Urothelium cell line (cell line): ENCODE measurements at places on chromosomes 1 and 21.

GRCh38 chr1:180157576-180158057, 2.9 kb downstream of the QSOX1 start:
- no peak for DNase-seq

DNA sequence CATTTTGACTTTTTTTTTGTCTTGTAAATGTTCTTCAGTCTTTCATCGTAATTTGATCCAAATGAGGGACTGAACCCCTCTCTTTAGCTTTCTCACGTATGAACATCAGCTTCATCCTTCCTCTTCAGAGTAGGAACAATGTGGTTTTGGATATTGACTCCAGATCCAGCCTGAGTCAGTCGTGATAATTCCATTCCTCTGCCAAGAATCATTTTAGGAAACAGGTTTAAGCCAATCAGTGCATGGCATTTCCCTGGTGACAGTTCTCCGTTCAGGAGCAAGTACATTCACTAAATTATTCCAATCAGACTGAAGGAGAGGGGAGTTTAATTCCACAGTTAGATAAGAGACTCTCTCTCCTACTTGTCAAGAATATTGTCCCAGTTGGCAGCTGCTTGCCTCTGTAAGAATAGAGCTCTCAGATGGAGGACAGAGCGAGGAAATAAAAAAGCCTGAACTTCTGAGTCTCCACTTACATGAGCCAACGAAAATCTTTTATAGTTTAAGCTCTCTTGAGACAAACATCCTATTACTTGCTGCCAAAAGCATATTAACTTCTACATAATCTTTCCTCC, 18.6 kb downstream of the RHOU start:
- DNase-seq = no peak

GRCh38 chr1:47751193-47751592, 246.0 kb downstream of the TRABD2B start:
- no peak for DNase-seq

- DNase-seq = no peak
Observed at GRCh38 chr1:34034036-34034435, 131.0 kb downstream of the CSMD2 start.

DNA sequence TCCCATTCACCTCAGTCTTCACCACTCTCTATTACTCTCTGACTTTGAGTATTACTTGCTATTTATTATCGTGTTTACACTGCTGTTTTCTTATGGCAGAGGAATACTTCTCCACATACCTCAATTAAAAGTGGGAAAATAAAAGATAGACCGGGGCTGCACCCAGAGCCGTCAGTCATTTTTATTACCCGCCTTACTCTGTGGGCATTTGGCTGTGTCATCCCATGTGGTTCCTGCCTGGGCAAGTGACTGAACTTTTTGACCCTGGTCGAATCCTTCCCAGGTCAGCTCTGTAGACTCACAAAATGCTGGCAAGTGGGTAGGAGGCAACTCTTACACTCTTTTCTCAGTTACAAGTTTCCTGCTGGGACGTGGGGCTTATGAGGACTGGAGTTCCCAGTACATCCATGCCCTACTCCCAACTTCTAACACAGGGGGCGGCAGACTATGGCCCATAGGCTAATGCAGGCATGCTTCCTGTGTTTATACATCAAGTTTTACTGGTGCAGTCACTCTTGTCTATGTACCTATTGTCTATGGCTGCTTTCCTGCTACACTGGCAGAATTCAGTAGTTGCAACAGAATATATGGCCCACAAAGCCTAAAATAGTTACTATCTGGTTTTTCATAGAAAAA, 69.5 kb upstream of the KCND3 start:
- no peak for DNase-seq

DNA sequence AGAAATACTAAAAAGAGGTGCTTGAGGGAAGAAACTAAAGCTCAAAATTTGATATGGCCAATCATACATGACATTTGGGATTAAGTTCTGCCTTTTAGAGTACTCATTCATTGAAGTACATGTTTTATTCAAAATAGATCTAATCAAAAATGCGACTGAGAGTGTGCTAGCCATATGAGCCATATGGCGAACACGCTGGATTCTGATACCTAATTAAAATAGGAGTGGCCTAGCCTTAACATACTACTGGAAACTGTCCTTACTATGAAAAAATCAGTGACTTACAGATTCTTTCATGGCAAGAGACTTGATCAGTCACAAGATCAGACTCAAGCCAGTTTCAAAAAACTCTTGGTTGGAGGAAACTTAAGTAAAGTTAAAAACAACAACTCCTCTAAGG, 73.9 kb downstream of the PTGER3 start:
- no peak for DNase-seq

GRCh38 chr1:42735477-42736105, 4.4 kb downstream of the CLDN19 start:
- DNase-seq = no peak

- DNase-seq = no peak
Observed at GRCh38 chr1:159921700-159922504, 3.4 kb downstream of the TAGLN2 start.

DNA sequence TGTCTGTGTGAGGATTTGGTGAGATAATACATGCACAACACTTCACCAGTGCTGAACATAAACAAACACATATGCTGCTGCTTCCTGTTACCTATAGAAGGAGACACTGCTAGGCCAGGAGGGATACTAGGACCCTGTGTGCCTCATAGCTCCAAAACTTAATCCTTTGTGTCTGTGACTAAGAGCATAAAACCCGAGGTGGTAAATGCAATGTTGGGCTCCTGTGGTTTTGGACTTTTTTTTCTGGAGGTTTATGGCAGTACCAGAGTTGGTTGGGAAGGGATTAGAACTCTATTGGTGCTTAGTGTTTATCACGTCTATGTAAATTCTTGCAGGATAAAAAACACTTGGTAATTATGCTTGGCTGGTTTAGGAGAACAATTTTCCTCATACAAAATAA, 122.9 kb downstream of the NUF2 start:
- no peak for DNase-seq

DNA sequence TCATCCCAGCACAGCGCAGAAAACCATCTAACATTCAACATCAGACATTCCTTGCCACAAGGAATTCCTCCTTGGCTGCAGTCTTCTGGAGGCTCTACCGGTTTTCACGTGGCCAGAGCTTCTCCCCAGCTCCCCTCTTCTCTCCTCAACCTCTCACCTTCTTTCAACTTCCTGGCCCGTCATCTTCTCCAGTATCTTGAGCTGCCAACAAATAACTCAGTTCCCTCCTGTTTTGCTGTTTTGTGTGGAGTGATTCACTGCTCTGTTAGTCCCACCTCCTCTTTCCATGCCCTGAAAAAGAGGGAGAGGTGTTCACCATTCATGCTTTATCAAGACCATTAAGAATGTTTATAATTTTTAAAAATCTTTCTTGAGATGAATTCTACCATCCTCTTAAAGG, 32.6 kb downstream of the PIGM start:
- peak; percentile 39 for DNase-seq

- DNase-seq = peak; percentile 80
Observed at GRCh38 chr1:154533952-154534844, 24.3 kb downstream of the UBE2Q1 start.

- DNase-seq = no peak
Observed at GRCh38 chr1:171487038-171487437, 1.7 kb downstream of the PRRC2C start.

DNA sequence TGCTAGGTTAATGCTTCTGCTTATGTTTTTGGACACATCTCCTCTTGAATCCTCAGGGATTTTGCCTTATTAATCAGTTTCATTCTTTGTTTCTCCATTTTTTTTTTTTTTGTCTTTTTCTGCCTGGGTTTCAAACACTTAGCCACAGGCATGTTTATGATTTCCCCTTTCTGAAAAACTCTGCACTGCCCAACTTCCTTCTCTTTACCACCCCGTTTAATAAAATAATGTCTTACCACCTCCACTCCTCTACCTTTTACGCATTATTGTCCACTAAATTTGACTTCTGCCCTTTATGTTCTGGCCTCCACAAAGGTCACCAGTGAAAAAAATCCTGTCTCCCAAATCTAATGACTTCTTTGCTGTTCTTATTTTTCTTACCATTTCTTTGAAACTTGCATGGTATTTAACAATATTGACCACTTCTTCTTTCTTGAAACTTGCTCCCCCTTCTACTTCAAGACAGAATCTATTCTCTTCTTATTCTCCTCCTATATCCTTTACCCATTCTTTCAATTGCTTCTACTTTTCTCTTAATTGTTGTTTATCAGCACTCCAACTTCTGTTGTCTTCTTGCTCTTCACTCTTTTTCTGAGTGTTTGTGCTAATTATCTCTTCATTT, 150.3 kb downstream of the TNFSF18 start:
- no peak for DNase-seq

DNA sequence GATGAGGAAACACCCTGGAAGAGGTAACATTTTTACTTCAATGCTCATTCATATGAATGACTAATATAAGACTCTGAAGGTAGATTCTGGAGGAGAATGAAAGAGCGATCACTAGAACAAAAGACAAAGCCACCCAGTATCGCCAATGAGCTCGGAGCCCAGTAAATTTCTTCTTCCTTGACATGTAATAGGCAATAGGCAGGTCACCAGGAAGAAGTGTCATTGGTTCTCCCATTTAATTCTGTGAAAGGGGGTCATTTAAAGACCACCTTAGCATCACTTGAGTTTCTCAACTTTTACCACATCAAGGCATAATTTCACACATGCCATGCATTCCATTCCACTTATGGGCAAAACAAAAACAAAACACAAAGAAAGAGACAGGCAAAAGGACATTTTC, 7.9 kb downstream of the TNFSF18 start:
- peak; percentile 30 for DNase-seq

- DNase-seq = peak; percentile 89
Observed at GRCh38 chr1:179025975-179026812, 500 bp downstream of the FAM20B start.

GRCh38 chr1:119827010-119827409, 15.8 kb upstream of the REG4 start:
- no peak for DNase-seq

GRCh38 chr21:40466893-40467483, 380.0 kb downstream of the DSCAM start:
- no peak for DNase-seq

GRCh38 chr1:25757846-25758185, 42.2 kb upstream of the SELENON start:
- no peak for DNase-seq

- no peak for DNase-seq
Observed at GRCh38 chr21:38067086-38067739, 151.0 kb upstream of the KCNJ6 start.

- no peak for DNase-seq
Observed at GRCh38 chr21:45084881-45085536, 10.6 kb downstream of the ADARB1 start.

DNA sequence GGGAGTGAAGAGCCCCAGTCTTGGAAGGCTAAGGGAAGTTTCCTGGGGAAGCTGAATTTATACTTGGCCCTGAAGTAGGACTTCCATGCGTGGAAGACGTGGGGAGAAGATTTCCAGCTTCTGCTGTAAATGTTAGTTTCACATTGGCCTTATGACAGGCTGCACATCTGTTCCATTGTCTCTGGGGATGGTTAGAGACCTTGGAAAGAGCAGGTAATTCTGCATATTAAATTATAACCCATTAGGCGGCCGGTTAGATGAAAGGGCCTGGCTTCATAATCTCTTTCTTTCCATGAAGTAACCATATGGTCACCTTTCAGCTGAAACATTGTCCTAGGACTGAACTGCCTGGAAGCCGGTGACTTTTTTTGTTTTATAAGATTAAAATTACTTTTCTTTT, 37.5 kb downstream of the DPT start:
- DNase-seq = no peak

DNA sequence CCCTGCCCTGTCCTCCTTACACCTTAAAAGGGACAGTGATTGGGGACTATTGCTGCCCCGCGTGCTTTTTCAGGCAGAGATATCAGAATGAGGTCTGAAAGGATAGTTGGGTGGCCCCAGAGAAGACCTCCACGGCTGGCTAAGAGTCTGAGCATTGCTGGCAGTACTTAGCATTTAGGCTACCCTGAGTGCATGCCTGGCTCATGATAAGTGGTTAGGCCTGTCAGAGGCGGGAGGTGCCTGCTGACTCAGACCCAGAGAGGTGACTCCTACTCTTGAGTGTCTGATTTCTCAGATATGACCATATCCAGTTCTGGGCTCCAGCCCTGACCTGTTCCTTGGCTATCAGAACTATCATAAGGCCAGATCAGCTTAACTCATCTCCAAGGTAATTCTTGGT, 213.7 kb downstream of the PBX1 start:
- peak; percentile 78 for DNase-seq

DNA sequence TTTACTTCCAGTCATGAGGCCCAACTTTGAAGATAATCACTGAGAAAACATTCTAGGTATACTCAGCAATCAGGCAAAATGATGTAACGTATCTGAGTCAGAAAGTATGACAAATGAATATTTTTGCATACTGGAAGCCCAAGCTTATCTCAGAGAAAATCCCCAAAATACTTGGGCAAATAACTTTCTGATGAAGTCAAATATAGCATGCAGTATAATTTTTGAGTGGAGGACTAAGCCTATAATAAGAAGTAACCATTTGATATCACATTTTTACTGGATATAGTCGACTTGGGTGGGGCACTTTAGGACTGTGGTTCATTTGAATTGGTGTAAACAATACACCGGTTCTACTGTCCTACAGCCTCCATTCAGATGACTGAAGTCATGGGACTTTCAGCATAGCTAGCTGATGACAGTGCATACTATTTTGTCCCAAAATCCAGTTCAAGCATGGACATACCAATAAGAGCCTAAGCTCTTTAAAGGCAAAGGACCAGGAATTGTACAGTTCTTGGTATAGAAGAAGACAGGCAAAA, 2.3 kb upstream of the GADD45A start:
- DNase-seq = peak; percentile 34

GRCh38 chr1:96400089-96400488, 321.5 kb upstream of the PTBP2 start:
- DNase-seq = no peak

DNA sequence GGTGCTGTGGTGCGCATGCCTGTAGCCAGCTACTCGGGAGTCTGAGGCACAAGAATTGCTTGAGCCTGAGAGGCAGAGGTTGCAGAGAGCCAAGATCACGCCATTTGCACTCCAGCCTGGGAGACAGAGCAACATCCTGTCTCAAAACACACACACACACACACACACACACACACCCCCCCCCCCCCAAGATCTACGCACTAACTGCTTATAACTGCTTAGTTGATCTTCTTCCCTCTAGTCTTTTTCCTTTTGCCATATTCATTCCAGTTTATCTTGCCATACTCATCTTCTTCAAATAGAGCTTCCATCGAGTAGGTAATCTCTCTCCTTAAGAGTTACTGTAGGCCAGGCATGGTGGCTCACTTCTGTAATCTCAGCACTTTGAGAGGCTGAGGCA, 20.9 kb downstream of the EPB41 start:
- DNase-seq = no peak

GRCh38 chr1:33502726-33503125, 30.3 kb downstream of the ZSCAN20 start:
- no peak for DNase-seq
